RWPE1 (cell line): ENCODE measurements at places on chromosomes 7 and 10.

DNA sequence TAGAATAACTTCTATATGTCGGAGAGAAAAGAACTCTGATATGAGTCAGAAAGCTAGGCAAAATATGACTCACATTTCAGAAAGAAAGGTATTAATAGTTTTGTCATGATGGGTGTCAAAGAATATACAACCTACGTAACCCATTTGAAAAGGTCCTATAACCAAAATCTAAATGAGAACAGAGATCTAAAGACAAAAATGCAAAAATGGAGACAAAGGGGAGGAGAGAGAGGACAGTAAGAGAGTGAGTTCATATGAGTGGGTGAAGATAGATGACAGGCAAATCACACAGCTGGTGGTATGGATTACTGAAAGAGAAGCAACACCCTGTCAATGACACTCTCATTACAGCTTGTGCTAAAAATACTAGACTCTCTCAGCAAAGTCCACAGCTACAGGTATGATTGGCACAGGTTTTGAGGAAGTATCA is 25.6 kb downstream of the ANKMY2 start:
- no peak for DNase-seq

DNA sequence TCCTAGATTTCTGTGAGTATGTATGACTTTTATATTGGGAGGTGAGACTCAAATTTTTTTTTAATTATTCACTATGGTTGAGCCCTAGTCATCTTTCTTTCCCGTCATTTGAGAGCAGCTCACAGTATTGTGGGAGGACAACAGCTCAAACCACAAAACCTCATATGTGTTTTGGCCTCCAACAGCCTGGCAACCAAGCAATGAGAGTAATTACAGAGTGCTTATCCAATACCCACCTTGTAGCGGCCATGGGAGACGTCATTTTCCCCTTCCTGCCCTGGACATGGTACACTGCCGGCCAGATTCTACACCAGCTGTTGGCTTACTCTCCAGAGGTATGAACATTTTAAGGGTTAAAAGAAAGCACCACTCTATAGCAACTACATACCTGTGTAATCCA is 49.1 kb downstream of the DOCK4 start:
- no peak for DNase-seq

DNA sequence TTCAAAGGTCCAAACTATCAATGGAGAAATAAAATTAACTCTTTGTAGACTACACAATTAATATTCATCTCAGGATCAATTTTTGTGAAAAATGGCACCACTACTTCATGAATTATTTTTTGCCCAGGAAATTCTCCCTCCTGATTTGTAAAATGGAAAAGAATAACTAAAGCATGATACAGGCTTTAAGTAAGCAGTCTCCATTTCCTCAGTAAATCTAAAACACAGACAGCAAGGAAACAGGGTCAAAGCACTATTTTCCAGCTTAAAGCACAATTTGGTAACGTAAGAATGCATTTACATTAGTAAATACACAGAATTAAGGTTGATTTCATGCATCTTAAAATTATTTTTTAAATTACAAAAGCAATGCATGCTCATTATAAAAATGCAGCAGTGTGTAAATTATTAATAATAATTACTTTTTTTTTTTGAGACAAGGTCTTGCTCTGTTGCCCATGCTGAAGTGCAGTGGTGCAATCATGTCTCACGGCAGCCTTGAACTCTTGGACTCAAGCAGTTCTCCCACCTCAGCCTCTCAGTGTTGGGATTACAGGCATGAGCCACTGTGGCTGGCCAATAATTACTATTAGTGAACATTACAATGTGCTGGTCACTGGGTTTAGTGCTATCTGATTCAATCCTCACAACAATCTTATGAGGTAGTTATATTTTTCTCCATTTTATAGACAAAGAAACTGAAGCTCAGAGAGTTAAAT is 26.1 kb upstream of the VCL start:
- no peak for DNase-seq

GRCh38 chr7:108007261-108007660 is 4.3 kb upstream of the LAMB1 start:
- DNase-seq = no peak

GRCh38 chr7:73652541-73652949 is 15.1 kb upstream of the VPS37D start:
- DNase-seq = no peak

DNA sequence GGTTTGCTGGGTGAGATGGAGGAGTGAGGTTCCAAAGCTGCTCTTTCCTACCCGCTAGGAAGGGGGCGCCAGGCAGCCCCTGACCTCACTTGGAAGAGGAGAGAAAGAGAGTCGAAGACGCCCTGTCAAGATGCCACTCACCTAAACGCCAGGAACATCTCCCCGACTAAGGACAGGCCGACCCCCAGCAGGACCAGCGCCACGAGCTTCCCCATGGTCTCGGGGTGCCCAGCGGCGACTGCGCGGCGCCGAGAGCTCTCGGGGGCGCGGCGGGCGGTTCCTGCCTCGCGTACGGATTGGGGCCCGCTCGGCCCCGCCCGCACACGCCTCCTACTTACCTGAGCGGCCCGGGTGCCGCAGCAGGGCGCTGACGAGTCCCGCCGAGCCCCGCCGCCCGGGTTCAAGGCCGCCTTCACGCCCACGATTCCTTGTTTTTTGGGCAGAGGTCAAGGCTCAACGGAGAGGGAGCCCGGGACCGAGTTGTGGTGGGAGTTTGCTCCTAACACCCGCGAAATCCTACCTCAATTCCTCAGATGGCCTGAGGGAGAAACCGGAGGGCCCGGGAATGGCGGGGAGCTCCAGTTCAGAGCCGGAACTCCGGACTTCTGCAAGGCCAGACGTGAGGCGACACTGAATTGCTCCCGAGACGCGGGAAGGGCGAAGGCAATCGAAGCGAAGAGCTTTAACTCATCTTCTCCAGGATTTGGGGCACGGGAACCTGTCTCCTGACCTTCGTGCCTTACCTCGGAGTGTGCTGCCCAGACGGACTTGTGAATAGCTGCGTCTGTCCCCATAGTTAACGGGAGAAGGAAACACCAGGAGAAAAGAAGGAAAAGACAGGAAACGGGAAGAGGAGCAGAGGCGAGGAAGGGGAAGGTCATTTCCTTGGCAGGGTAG is at the start of gene PON3:
TSS of gene PON3 (minus strand) at position 240 of the 897 bp plus-strand sequence. CDS start at position 215, 25 bp downstream.
- DNase-seq = peak; percentile 30

DNA sequence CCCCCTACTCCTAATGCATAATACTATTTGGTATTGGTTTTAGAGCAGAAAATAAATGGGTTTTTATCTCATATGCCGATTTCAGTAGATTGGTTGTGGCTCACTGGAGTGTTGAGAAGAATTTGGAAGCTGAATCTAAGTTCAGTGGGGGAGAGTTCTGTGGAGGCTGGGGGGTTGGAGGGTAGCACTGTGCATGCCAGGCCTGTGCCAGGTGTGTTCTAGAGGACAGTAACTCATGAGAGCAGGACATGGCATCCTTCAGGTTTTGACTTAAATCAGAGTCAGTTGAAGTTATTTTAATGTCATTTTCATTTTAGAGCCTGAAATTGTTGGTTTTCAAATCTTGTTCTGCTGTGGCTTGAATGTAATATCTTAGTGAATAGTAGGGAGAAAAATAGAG is 79.5 kb downstream of the EEPD1 start:
- no peak for DNase-seq

DNA sequence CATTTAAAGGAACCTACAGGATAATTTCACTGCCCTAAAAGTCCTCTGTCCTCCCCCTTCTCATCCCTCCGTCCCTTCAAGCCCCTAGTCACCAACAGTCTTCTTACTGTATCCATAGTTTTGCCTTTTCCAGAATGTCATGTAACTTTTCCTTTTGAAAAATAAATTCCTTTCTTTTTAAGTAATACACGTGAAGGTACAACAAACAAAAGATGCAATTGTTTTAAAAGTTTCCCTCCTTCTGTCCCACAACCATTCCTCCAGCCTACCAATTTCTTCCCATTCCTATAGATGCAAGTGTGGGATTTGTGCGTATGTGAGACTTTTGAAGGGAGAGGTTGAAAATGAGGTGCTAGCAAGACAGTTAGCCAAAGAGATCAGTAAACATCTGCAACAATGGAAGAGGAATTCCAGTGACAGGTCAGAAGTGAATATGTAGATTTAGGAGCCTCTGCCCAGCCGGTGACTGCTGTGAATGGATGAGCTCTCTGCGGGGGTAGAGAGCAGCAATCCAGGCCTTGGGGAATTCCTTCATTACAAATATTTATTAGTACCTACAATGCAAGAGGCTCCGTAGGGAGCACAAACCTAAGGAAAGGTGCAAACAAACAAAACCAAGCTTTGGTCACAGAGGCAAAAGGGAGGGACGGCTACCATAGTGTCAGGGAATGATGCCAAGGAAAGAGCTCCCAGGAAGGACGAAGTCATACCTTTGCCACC is 243.6 kb downstream of the SKIDA1 start:
- no peak for DNase-seq

- peak; percentile 78 for DNase-seq
These were observed 15.1 kb downstream of the TTYH3 start for GRCh38 chr7:2646680-2647571.

- peak; percentile 90 for DNase-seq
These were observed 179.2 kb upstream of the BET1 start for GRCh38 chr7:94183289-94183749.

DNA sequence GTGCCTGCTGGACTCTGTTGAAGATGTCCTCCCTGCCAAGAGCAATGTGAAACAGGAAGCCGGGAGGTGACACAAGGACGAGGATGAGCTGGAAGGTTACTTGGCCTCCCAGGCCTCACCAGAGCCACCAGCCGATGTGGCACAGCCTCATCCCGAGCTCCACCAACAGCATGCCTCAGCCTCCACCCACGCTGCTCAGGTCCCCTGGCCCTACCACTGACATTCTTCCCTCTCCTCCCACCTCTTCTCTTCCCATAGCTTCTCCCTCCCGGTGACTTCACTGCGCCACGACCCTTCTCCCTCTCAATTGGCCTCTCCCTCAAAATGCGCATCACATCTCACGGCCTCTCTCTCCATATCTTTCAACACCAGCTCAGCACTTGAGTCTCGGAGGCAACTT is 249.9 kb downstream of the SKAP2 start:
- no peak for DNase-seq

DNA sequence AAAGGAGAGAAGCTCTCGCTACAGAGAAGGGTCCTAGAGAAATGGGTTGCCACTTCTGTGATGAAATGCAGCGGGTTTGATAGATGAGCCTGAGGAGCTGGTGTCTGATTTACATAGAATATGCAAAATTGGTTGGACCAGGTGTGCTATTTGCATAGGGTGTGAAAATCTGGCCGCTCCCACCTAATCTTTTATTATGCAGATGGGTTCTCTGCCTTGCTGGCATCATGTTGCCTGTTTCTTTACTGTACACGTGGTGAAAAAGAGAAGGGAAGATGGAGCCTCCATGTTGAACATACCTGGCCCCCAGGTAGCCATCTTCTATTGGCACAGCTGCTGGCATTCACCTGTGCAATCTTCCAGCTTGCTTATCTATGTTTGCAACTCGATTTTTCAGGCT is 212.2 kb downstream of the ANKRD7 start:
- no peak for DNase-seq

DNA sequence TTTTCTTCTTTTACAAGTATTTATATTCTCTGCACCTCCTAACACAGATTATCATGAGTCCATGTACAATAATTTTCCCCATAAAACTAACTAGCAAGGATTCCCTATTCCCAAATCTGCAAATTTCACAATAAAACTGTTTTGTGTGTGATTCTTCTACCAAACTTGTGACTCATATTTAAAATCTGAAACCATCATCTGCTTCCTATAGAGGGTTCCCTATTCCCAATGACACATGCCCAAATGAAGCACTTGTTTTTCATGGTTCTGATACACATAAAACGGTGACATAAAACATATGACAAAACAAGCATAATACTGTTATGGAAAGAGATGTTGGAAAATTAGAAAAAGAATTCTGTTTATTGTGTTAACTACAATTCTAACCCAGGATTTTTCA is 657.6 kb downstream of the PARD3 start:
- no peak for DNase-seq

- no peak for DNase-seq
These were observed 540.0 kb downstream of the TCERG1L start for GRCh38 chr10:130771491-130771946.

- DNase-seq = no peak
These were observed 57.8 kb downstream of the HHEX start for GRCh38 chr10:92747600-92747999.

DNA sequence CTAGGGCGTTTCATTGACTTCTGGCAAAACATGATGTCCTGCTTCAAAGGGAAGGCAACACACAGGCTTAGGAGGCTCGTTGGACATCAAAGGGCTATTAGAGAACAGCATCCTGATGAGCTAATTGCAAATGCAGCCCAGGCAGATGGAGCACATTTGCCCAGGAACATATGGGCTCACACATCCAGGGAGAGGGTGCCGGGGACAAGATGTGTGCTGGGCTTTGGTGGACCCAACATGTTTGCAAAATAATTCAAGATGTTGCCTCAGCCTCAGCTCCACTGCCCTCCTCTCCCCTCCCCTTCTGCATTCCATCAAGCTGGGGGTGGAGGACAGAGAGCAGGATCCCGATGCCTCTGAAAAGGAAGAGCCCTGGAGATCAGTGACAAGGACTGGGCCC is 217.1 kb upstream of the ZMIZ1 start:
- DNase-seq = no peak

- no peak for DNase-seq
These were observed 45.2 kb downstream of the EZH2 start for GRCh38 chr7:148838905-148839304.

DNA sequence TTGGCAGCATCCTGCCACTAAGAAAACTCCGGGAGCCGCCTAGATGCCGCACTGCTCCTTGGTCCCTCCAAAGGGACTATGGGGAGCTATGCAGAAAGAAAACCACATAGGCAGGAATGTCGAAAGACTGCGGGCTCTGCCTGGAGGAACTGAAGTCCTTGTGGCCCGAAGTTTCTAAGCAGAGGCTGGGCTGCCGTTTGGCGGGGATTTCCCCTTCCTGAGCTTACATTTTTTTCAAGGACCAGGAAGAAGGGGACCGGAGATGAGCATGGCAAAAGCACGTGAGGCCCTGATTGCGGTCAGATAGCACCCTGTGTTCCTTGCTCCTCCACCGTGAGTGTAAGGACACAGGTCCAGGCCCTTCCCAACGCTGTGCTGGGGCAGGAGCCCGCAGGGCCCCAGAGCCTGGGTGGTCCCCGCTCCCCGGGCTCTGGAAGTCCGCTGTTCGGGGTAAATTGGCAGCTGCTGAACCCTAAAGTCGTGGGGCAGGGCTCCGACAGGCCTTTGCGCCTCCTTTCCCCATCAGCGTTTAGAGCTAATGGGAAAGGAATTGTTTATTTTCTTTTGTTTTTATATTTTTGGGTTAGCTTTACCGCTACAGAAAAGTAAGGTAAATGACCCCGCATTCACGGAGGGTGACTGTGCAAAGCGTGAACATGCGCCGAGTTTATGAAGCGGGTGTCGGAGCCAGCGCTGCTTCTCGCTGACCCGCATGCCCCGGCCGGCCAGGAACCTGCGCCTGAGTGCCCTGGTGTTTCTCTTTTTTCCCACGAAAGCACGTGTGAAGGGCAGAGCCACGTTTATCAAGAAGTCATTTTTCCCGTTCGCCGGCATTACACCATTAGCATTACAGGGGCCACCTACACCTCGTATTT is 356.5 kb upstream of the ZNF32 start:
- no peak for DNase-seq

DNA sequence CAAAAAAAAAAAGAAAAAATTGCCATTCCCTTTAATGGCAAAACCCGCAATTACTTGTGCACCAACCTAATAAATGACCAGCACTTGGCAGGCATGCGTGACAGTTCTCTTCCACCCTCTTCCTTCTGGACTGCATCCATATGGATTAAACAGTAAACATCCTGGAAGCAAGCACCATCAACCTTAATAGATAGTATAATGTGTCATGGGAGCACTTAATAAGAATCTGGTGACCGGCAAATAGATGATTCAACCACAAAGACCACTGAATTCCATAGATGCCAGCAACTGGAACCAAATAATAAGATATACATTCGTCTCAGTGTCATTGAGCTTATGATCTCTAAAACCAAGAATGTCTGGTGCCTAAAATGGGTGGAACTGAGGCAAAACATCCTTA is 610.2 kb downstream of the CALN1 start:
- DNase-seq = no peak
